ENCODE measurements at places on chromosomes 12 and 14.

- DNase-seq, result no peak
These were observed 20.4 kb downstream of the NINJ2 start for GRCh38 chr12:642633-643474.

GRCh38 chr14:102164241-102164641, 24.5 kb downstream of the WDR20 start:
- DNase-seq, result no peak

DNA sequence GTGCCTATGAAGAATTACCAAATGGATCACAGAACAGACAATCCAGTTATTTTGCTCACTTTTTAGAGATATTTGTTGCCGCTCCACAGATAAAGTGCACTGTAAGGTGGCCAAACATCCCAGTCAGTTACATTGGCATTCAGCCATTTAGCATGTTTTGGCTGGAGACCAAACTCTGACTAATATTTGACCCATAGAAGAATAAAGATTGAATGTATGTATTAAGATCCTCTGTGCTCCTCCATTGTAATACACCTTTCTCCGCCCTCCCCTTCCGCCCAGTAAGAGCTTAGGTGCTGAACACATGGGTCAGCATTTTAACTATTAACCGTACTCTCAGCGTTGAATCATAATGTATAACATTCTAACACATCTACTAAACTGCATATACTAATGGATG, 163.4 kb downstream of the ANO6 start:
- DNase-seq, result no peak

DNA sequence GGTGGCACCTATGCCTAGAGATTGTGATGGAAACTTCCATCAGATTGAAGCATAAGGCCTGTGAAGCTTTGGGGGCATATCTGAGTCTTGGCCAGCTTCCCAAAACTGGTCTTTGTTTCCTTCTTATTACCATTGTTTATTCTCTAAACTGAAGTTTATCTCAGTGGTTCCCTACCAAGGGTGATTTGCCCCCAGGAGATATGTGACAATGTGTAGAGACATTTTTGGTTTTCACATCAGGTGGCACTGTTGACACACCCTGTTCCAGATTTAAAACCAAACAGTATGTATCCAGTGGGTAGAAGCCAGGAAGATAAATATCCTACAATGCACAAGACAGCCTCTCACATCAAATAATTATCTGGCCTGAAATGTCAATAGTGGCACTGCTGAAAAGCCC, 22.1 kb downstream of the RASSF9 start:
- peak; percentile 93 for DNase-seq

- no peak for DNase-seq
These were observed 96.0 kb downstream of the ZFP36L1 start for GRCh38 chr14:68696721-68697495.

DNA sequence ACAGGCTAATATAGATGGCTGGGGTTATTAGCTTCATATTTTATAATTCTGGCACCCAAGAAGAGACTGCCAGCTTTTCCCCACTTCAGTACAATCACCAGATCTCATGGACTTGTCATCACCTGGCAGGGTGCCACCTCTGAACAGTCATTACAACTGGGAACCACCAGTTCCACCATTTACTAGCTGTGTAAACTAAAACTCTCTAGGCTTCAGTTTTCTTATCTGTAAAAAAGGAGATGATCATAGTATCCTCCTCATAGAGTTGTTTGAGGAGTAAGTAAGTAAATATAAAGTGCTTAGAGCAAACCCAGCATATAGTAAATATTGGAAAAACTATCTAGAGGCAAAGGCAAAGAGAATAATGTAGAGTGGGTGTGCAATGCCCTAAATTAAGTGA, 19.3 kb downstream of the CPNE8 start:
- DNase-seq, result no peak

DNA sequence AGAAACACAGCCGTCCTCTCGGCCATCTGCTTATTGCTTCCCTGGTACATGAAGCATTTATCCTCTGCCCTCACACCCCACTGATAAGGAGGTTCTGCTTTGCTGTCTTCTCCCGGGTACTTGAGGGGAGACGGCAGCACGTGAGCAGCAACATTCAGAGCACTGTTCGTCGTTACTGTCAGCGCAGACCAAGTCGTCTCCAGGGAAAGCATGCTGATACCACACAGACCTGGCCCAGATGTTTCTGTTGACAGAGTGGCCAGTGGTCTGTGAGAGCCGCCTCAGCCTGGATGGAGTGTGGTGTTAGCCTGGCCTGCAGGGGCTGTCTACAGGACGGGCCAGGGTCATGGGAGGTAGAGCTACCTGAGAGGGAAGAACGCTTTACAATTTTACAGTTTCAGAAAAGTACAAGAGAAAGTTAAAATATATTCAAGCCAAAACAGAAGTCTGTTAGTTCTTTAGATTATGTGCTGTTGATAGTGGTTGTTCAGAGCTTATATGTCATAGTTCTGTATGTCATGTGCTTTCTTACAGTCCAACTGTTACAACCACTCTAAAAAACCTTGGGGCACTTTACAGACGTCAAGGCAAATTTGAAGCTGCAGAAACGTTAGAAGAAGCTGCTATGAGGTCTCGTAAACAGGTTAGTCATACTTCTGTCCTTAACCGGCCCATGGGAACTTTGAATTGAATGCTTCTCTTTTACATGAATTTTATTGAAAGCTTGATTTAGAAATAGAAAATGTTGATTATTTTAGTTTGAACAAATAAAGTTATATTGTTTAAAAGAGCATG, 38.2 kb downstream of the XRCC3 start:
- DNase-seq, result no peak

- DNase-seq, result no peak
These were observed 2.7 kb upstream of the BEGAIN start for GRCh38 chr14:100589760-100590469.

DNA sequence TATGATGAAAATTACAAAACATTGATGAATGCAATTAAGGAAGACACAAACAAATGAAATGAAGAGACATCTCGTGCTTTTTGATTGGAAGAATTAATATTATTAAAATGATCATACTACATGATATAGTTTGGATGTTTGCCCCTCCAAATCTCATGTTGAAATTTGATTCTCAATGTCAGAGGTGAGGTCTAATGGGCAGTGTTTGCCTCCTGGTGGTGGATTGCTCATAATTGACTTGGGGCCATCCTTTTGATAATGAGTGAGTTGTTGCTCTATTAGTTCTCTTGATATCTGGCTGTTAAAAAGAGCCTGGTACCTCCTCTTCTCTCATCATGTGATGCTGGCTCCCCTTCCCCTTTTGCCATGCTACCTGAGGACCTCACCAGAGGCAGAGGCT, 56.7 kb downstream of the CD163L1 start:
- DNase-seq, result no peak

DNA sequence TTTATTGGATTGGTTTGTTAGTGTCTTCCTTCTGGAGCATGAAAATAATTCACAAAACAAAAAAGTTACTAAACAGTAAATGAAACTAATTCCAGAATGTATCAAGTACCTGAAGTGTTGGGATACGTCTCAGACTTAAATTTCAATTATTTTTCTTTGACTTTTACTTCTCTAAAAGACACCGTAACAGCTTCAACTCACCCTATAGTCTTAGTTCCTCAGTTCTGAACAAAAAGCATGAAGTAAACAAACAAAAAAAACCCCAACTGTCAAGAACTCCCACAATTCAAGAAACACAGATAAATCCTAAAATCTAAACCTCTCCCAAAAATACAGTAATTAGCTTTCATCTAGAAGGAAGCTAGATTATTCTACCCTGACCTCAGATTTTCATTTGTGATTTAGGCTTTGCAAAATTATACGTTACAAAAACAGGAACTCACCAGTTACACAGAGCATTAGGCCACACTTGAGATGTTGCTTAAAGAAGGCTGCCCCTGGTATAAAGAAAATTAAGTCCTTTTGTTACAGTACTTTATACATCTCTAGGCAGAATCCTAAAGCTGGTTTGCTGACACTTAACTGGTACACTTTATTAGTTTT, 10.2 kb downstream of the HEATR5A start:
- DNase-seq, result no peak

GRCh38 chr14:71555654-71556559, 376.3 kb upstream of the RGS6 start:
- no peak for DNase-seq

GRCh38 chr14:100654814-100655740, 67.9 kb upstream of the BEGAIN start:
- no peak for DNase-seq

DNA sequence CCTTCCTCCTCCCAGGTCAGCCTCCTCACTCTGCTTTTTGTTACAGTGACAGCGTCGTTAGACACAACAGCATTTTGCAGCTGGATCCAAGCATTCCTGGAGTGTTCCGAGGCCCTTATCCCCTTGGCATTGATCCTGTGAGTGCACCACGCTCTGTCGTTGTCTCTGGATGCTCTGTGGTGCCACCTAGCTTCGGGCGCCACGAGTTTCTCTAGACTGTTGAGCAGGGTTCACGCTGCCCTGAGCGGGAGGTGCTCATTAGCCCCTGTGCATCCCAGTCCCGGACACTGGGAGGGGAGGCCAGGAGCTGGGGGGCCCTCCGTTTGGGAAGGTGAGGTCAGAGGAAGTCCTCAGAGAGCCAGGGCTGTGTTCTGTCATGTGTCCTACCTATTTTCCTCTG, 17.3 kb upstream of the DNAH10 start:
- DNase-seq, result no peak

DNA sequence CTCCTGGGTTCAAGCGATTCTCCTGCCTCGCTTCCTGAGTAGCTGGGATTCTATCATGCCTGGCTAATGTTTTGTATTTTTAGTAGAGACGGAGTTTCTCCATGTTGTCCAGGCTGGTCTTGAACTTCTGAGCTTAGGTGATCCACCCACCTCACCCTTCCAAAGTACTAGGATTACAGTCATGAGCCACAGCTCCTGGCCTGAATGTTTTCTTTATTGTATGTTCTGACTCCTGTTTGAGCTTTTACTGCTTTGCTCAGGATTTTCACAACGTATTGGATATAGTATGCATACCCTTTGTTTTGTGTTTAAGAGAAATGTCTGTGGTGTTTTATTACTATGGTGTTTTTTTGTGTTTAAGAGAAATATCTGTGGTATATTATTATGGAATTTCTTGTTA, 37.2 kb downstream of the ATF7IP start:
- no peak for DNase-seq

- DNase-seq, result no peak
These were observed 141.9 kb downstream of the KIF26A start for GRCh38 chr14:104280085-104280901.

DNA sequence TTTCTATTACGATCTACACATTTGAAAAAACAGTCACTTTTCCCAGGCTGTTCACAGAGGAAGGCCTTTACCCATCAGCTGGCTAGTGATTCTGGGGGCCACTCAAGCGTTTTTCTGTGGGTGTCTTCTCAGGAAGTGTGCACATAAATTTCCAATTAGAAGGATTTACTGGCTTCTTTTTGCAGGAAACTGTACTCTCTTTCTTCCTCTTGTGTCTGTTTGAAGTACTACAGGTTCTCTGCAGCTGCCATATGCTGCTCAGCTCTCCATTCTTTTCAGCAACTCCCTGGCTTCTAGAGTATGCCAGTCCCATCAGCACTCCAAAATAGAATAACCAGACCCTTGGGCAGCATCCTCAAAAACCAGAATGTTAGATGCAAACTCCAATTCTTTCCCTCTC, 110.4 kb upstream of the NAV3 start:
- DNase-seq, result no peak

DNA sequence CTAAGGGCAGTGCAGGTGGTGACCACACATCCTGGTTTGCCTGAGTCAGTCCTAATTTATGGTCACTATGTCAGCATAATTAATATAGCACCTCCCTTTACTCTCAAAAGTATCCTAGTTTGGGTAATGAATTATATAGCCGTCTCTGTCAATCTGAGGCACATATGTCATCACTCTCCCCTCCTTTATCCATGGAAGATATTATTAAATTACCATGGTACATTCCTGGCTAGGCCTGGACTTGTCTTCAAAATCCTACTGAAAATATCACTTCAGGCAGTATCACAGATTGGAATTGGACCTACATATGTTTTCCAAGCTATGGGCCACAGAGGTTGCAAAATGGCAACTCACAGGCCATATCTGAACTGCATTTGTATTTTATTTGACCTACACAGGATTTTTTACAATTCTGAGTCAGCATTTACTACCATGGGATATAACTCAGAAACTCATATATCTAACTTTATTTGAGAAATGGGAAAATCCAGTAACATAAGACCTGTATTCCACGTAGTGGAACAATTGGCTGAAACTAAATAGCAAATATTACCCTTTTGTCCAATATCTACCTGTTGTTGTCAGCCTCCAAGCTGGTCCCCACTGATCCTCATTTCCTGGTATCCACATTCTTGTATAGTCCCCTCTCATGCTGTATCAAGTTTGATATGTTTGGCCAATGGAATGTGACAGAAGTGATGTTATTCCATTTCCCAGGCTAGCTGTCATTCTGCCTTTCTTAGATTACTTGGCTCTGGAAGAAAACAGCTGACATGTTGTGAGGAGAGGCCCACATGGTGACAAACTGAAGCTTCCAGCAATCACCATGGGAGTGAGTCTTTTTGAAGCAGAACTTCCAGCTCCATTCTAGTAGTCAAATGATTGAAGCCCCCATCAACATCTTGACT, 102.5 kb upstream of the MDM1 start:
- DNase-seq, result no peak

GRCh38 chr12:1174659-1175058, 183.6 kb downstream of the ERC1 start:
- no peak for DNase-seq

DNA sequence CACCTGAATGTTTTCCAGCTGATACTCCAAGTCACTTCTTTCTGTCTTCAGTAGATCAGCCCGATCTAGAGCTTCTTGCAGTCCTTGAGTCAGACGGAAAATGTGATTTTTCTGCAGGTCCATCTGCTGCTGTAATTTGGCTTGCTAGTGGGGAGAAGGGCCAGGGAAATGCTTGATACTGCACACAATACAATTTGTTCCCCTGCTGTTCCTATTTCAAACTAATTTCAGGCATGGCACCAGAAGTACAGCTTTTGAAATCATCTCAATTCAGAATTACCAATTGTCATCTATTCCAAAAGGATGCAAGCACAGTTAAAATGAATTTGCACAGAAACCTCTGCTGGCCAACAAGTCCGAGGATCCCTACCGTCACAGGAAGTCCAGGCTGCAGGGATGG, 53.4 kb downstream of the PRKAB1 start:
- DNase-seq, result no peak

- no peak for DNase-seq
These were observed 73.5 kb downstream of the RIN3 start for GRCh38 chr14:92586963-92587699.

DNA sequence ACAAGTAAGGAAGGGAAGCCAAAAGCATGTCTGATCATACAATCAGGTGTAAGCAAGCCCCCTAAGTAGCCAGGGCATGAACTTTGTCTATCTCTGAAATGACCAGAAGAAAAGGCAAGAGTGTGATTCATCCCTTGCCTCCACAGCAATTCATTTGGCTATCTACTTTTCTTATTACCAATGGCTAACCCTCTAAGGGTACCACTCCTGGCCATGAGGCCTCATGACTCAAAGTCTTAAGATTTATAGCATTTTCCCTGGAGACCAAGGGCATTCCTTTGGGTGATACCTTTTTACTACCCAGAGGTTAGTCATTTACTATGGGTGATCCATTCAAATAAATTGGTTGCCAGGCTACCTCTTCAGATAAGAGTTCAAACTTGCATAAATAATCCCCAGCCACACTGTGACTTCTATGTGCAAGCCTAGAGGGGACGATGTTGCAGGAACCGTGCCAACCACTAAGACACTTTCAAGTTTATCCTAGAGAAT, 1.5 kb upstream of the LGALS3 start:
- no peak for DNase-seq
